ENCODE measurements at places on chromosomes 16 and 17.

DNA sequence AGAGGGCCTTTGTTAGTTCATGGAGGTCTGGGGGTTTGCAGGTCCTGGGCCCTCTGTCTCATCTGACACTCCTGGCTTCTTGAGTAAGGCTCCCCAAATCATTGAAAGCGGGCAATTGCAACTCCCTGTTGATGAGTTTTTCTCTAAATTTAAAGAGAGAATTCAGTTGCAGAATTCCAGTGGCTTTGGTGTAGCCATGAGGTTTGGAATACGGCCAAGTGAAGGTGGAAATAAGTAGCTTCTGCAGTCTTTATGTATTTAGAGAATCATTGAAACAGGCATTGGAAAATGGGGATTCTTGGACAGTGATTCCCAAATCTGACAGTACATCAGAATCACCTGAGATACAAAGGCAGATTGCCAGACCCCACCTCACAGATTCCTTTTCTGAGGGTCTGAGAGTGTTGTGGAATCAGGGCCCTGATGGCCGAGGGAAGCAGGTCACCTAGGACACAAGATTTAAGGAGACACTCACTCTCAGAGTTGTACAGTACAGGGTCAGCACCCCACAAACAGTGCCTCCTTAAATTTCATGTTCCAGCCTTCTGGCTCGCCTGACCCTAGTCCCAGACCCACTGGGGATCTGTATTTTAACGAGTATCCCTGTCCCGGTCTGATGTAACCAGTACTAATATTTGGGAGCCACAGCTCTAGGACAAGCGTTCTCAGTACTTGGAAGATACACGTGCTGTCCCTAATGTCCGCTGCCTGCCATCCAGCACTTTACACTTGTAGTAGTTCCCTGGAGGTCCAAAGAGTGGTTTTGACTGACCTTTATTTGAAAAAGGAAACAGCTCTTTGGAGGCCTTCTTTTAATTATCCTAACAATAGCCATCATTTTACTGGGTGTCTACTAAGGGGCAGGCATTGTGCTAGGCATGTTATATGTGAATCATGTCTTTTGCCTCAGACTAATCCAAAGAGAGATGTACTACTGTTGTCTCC lies 37.8 kb downstream of the YPEL2 start:
- DNase-seq: peak; percentile 51

DNA sequence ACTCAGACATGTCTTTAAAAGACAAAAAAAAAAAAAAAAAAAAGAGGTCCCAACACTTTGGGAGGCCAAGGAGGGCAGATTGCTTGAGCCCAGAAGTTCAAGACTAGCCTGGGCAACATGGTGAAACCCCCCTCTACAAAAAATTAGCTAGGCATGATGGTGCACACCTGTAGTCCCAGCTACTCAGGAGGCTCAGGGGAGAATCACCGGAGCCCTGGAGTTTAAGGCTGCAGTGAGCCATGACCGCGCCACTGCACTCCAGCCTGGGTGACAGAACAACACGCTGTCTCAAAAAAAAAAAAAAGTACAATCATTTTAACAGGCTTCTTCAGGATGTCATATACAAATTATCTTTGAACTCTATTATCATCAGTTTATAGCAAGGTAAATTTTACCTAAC lies 22.0 kb downstream of the C16orf87 start:
- no peak for DNase-seq

DNA sequence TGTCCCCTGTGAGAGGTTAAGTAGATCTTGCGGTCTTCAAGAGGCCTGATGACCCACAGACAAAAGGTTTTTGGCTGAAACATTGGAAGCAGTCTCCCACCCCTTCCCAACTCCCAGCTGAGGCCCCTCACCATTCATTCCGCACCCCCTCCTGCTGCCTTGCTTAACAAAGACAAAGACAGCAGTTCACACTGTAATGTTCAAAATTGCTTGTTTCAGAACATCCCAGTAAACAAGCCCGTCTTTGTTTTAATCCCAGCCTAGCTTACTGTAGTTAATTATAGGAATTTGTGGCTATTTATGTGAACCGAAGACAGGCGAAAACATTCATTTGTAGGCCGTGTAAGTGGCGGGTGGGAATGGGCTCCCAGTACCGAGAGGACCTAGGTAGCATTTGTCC lies 55.7 kb downstream of the IRX5 start:
- DNase-seq: no peak

- no peak for DNase-seq
Observed at GRCh38 chr17:79536212-79536840, 74.5 kb downstream of the RBFOX3 start.

- DNase-seq: no peak
Observed at GRCh38 chr16:22191532-22192260, 14.4 kb upstream of the EEF2K start.

DNA sequence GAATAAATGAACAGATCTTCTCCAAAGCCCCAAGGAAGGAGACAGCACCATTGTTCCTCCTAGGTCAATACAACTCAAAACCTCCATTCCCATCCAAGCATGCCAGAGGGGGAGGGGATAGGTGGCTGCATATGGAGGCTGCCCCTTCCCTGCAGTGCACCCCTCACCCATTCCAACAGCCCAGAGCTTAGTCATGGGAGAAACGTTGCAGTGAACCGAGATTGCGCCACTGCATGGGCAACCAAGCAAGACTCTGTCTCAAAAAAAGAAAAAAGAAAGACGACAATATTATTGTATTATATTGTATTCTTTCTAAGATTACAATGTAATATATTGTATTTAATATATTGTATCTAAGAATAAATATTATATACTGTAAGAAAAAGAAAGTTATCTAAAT lies 36.4 kb upstream of the CD300E start:
- DNase-seq: no peak

DNA sequence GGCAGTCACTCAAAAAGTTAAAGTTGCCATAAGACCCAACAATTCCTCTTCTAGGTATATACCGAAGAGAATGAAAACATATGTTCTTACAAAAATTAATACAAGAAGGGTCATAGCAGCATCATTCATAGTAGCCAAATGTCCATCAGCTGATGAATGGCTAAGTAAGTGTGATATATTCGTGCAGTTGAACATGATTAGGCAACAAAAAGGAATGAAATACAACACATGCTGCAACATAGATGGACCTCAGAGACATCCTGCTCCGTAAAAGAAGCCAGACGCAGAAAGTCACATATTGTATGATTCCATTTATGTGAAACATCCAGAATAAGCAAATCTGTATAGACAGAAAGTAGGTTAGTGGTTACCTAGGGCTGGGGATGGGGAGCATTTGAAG lies 229.4 kb upstream of the CACNG5 start:
- DNase-seq: no peak

GRCh38 chr17:65797809-65798208 lies 236.4 kb upstream of the AXIN2 start:
- no peak for DNase-seq

DNA sequence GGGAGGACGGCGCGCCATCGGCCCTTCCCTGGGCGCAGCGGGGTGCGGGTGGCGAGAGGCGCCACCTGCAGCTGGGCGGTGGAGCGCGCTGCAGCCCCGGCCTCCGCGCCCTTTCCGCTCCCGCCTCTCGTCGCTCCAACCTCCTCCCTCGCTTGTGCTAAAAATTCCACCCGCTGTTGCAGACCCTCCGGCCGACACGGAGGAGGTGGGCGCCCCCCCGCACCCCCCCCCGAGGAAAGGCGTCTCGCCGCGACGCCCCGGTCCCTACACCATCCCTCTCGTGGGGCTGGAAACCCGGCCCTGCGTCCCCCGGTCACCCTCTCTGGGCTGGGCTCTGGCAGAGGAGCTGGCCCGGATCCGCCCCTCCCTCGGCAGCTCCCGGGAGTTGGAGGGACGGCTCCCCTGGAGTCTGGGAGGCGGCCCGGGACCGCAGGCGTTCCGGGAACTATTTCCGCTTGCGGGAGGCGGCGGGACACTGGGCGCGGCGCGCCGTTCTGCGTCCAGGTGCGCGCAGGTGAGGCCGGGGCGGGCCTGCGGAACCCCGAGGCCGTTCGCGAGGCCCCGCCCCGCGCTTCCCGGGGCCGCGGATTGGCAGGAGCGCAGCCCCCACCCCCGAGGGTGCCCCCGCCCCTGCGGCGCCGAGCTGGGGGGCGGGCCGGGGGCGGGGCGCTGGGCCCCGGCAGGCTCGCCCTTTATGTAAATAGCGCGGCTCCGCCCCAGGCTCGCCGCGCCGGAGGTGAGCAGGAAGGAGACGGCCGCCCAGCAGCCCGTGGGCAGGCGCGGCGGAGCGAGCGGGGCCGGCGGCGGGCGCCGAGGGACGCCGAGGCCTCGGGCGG lies at the start of gene LLGL2:
LLGL2 (plus strand) TSS at position 728 of the 836 bp plus-strand sequence. CDS start 17,730 bp downstream, outside the sequence.
- DNase-seq: no peak

DNA sequence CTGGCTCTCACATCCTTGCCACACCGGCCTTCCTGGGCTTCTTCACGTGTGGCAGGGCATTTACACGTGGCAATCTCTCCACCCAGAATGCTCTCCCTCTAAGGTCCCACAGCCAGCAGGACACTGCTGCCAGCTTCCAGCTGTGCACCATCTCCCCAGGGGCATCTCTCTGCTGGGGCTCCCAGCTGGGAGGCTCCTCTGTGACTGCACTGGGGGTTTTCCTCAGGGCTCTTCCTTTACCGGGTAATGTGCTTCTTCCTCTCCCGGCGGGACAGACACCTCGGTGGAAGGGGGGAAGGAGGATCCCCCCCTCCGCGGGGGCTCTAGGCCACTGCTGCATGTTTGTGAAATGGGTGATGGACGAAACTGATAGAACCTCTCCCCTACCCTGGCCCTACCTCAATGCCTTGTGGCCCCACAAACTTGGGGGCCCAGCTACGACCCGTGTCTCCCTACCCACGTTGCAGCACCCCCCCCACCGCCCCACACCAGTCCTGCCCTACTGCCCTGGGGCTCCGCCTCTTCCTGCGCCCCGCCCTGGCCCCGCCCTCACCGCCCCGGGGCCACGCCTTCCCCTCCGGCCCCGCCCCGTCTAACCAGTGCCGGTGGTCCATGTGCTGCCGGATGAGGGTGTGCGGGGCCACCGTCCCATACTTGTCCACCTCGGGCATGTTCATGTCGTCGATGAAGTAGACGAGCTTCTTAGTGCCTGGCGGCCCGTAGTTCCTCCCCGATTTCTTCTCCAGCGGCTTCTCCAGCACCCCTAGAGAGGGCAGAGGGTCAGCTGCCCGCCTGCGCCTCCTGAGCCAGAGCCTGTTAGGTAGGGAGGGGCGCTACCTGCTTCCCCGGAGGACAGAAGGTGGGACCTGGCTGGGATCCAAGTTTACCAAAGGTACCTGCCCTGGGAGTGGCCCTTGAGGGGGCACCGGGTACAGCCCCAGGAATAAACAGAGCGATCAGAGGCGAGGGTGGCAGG lies 92.6 kb downstream of the DNAH17 start:
- DNase-seq: no peak

DNA sequence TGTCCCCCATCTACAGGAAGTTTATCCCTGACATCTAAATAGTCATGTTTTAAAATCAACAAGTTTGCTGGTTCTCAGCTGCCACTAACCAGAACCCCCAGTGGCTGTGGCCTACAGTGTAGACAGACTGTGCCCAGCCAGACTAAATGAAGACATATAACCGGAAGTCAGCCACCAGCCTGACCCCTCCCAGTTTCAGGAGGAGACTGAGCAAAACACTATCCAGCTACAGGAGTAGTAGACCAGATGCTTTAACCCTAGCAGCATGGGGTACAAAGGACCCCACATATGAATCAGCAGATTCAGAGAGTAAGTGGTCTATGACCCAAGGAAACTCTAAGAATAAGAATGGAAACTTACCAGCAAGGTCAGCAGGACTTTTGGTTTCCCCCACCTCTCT lies 83.4 kb downstream of the HIC1 start:
- DNase-seq: peak; percentile 47

GRCh38 chr17:43907425-43907981 lies at the start of gene MPP2:
TSS of gene MPP2 (minus strand) at chr17:43907536. CDS start at chr17:43904460, 3,076 bp downstream.
- peak; percentile 67 for DNase-seq

GRCh38 chr17:32503251-32504165 lies 16.7 kb downstream of the CDK5R1 start:
- peak; percentile 82 for DNase-seq

DNA sequence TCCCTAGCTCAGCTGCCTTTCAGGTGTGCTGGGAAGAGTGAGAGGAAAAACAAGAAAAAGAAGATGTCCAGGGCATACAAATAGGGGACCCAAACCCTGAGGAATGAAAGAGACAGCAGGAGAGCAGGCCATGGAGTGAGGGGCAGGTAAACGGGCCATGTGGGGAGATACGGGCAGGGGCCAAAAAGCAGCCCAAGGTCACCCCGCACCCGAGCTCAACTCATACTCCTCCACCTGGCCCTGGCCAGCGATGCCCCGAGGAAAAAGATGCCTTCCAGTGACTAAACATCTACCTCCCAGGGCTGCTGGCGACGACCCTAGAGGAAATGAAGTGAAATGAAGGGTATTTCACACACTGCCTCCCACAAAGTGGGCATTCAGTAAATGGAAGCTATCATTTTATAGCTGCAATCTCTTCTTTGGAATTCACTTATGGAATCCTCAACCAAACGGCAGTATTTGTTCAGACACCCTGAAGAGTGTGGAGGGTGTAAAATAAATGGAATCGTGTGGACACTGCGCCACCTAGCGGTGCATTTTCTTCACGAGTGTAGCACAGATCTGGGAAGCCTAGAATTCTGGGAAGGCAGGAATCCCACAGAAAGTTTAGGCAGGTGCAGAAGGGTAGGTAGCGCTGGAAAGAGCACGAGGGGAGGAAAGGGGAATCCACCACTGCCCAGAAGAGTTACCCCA lies 14.9 kb downstream of the ELAC2 start:
- peak; percentile 82 for DNase-seq

DNA sequence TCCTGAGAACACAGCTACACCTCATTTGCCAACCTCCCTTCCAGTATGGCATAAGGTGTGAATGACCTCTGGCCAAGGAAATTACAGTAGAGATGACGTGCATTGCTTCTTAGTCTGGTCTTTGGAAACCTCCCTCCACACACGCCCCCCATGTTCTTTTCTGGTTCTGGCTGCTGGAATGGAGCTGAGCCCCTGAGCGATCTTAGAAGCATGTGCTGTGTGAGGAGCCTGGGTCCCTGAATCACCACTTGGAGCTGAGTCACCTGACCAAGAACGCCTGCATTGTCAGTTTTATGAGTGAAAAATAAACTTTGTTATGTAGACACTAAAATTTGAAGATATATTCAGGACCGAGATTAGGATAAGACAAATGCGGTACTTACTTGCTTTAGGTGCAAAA lies 51.4 kb downstream of the HS3ST3A1 start:
- no peak for DNase-seq

DNA sequence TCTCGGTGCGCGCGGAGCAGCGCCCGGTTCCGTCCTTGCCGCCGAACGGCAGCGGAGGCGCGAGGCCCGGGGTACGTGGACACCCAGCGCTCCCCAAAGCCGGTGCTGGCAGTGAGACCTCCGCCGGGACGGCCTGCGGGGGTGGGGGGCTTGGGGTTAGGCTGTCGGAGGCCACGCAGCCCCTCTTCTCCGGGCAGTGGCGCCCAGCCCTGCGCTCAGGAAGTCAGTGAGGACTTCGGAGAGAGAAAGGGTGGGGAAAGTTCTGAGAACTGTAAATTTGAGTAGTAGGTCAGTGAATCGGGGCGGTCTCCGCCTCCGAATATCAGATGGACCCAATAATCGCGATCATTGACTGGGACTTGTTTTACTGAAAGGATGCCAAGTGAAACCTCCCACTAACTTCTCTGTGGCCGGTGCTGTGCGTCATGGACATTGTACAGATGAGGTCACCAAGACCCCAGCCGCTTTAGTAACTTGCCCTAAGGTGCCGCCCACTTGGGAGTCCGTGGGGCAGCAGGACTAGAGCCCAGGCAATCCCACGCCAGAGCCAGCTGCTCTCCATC lies 468 bp downstream of the IL4R start:
- DNase-seq: peak; percentile 62

Data from myocyte (in vitro differentiated cells).